T-helper 2 cell (primary cell): ENCODE measurements at places on chromosomes 7 and 10.

DNA sequence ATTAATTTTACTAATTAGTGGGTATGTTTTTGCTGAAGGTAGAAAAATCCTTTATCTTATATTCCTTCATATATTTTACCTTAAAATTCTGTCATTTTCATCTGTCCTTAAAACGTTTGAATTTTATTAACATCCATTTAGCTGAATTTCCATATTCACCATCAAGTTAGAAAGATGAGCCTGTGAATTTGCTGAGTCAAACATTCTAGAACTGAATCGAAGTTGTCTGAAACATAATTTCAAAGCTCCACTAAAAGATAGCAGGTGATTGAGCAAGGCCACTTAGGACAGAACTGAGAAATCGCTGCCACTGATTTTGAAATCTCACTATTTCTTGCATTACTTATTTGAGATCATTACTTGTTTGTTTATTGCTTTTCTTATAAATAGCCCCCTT, 17.5 kb downstream of the HGF start:
- DNase-seq, result no peak

- DNase-seq, result no peak
Measured at GRCh38 chr7:132251327-132251659, 325.0 kb downstream of the PLXNA4 start.

GRCh38 chr7:55071411-55072175, 52.8 kb downstream of the EGFR start:
- no peak for DNase-seq

GRCh38 chr7:43646603-43647338, 63.9 kb downstream of the STK17A start:
- DNase-seq, result no peak

DNA sequence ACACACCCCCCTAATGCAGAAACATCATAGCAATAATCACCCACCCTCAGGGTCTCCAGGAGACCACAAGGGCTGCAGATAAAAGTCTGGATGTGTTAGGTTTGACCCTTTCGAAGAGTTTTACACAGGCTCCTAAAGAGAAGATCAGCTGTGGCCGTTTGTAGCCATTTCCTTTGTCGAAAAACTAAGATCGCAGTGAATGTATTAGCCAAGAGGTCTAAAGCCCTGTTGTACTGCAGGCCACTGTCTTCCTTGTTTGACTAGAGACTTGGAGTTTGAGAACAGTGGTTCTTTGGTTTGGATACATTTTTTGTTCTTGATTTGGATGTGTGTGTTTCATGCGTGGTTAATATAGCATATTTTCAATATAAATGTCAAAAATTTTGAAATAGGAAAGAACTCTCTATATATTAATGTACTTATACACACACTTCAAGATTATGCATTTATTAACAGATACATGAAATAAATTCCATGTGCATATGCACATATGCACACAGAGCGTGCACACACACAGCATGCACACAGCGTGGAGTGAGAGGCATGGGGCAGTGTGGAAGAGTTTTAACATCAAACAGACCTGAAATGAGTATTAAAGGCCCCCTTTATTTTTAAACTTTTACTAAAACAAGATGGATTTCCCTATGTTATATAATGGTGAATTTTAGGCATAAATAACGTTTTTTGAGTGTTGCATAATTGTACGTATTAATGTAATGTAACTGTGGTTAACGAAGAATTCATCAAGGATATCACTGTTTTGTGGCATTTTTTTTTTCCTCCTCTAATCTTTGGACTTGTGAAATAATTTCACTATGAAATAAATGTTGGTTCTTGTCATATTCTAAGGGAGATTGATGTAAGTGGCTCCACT, 2.2 kb downstream of the IKZF1 start:
- no peak for DNase-seq

DNA sequence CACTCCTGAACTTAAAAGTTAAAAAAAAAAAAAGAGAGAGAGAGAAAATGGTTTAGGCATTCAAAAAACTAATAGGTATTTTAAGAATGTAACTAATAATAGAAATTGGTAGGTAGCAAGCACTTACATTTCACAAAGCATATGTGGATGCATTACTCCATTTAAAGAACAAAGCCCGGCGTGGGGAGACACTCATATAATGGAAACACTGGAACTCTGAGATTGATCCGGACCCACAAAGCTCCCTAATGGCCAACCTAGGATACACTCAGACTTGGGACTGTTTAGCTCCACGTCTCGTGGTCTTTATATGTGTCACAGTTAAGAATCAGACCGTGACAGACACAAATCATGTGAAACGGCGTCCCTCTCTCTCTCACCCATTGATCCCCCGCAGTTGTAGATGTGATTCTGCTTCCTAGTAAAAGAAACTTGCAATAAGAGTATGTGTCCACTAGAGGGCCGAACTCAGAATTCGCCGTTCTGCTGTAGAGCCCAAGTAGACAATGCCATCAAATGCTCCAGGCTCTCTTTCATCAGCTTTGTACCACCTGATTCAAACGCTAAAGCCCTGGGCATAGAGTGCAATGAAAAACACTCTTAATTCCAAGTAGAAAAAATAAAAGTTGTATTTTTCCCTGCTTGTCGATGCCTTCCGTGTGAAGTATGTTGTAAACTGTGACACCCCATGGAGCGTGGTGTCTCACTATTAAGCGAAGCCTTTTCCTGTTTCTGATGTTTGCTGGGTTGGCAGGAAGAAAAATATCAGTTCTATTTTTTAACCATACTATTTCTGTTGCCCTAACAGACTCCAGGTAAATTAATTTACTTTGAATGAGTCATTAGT, 429.0 kb upstream of the MTPN start:
- no peak for DNase-seq

GRCh38 chr10:99528494-99529441, 4.0 kb upstream of the NKX2-3 start:
- no peak for DNase-seq

DNA sequence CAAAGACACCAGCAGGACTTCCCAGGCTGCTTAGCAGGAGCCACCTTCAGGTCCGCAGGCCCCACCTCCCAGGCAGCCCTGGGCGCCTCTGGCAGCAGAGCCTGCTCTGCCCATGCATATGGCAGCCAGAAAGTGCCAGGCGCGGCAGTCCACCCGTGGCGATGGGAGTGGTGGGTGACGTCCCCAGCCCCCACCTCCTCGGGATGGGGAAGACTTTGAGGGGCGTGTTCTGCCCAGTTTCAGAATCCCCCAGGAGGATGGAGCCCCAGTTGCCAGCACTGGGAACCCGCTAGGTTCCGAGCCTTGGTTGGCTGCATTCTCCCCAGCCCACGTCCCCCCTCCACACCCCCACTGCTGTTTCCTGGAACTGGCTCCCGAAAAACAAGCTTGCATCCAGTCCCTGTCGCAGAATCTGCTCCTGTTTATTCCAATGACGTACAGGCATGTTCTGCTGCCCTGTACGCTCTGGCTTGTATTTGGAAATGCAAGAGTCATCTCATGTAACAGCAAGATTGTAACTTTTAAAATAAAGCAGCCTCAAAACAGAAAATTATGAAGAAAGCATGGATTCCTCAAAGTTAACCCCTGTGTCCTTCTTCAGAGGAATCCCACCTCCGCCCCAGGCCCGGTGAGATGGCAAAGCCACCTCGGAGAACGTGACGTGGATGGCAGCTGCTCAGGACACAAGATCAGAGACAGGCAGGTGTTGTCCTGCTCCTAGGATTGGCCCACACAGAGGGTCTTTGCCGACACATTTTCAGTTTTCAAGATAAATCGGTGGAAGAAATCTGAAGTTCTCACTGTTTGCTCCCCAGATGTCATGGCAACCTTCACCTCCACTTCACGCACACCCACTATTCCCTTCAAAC, 87.8 kb upstream of the PPP2R2D start:
- no peak for DNase-seq
